Stimulated activated CD8-positive, alpha-beta memory T cell treated with anti-CD3 and anti-CD28 coated beads, Interleukin-7, amount 100 ng/mL, for 24 hours (primary cell): ENCODE measurements at places on chromosomes 11 and 22.

- no peak for DNase-seq
These were observed 18.4 kb upstream of the TLCD5 start for GRCh38 chr11:120306519-120307242.

DNA sequence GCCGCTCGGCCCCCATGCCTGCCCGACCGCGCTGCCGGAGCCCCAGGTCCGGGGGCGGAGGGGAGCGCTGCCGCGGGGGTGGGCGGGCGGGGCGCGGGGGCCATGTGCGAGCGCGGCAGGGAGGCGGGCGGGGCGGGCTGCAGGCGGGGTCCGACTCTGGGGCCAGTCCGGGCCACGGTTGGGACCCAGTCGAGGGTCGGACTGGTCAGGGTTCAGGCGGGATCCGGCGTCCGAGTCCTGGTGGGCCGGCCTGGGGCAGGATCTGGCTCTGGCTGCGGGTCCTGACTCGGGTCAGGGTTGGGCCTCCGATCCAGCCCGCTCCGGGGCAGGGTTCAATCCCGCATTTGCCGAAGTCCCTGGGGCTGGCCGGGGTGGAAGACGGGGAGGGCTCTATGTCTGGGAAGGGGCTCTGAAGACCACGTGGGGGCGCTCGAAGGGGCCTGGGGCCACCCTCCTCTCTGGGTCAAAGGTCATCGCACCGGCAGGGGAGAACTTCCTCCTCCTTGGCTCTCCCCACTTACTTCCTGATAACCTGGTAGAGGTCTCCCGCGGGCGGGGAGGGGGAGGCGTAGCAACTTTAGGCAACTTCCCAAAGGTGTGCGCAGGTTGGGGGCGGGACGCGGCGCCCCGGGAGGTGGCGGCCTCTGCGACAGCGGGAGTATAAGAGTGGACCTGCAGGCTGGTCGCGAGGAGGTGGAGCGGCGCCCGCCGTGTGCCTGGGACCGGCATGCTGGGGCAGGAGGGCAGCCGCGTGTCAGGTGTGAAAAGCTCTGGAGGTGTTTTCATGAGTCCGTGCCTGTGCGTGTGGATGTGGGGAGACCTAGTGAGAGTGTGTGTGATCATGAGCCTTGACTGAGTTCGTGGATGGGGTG lies 603 bp downstream of the ESRRA start:
- DNase-seq = peak; percentile 46

DNA sequence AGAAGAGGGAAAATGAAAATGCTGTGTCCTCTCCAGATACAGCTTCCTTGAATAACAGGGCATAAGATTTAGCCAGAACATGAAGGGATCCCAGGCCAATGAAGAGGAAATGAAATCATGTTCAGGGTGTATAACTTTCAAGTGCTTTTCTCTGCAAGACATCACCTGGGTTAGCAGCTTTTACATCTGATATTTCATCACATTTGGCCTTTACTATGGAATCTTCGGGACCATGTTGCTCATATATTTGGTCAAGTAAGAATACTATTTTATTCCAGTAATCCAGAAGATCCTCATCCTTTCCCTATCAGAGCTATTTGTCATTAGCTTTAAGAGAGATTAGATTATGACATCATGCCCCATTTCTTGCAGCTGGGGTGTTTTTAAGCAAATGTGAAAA lies 66.3 kb upstream of the OR5AK2 start:
- no peak for DNase-seq

GRCh38 chr22:48822278-48823233 lies 1005.1 kb downstream of the BRD1 start:
- DNase-seq = no peak

GRCh38 chr11:27616711-27617110 lies 83.5 kb downstream of the BDNF start:
- DNase-seq = no peak

- DNase-seq = no peak
These were observed 55.2 kb downstream of the OSBP2 start for GRCh38 chr22:30749849-30750248.

- no peak for DNase-seq
These were observed 19.9 kb downstream of the TSKU start for GRCh38 chr11:76803023-76803422.

- no peak for DNase-seq
These were observed 12.5 kb downstream of the MAML2 start for GRCh38 chr11:96330511-96330859.

- DNase-seq = no peak
These were observed 17.5 kb upstream of the ACCSL start for GRCh38 chr11:44029977-44030911.

GRCh38 chr22:45833613-45834012 lies 143.3 kb downstream of the WNT7B start:
- DNase-seq = no peak

- no peak for DNase-seq
These were observed 8.5 kb downstream of the TPCN2 start for GRCh38 chr11:69057236-69057635.

GRCh38 chr22:45421349-45422055 lies 8.0 kb downstream of the RIBC2 start:
- DNase-seq = no peak

- no peak for DNase-seq
These were observed 2.5 kb downstream of the OR56B4 start for GRCh38 chr11:6110011-6110410.

DNA sequence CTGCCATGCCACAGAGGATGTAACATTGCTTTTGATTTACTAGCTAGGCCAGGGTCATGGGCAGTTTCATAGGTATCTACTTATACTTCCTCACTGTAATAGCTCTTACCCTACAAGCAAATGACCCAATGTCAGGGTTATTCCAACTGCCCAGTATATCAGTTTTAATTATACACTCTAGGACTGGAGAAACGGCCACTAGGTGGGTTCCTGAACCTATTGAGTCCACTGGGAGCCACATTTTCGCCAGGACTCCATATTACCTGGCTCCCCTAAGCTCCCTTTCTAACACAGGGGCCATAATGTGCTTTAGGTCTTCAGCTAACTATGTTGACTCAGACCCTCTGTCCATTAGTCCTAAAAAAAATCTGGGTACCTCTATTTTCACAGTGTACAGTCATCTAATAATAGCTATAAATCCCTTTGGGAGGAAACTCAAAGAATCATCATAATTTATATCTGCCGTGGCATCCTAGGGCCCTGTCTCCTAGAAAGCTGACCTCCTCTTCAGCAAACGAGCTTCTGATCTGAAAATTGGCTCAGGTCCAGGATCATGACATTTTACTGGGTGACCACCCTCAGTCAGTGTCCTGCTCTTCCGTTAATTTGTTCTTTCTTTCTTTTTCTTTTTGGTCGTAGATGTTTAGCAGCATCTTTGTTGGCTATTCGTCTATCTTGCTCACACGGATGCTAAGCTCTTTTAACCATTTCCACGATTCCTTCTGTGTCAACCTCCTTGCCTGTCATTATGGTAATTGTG lies 244.3 kb downstream of the FAM76B start:
- no peak for DNase-seq

DNA sequence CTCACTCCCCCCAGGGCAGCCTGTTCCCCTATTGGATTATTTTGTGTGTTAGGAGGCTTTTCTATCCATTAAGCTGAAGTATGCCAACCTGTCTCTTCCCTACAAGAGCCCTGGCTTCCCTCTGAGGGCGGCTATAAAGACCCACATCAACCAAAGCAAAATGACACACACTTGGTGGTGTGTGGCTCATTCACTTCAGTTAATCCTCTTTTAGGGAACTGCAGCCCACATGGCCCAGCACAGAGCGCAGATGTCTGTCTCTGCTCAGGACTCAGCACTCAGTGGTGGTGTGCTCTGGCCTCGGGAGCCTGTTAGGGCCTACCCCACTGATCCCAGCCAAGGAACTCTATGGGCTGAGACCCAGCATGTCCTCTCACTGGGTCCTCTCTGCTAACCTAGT lies 32.2 kb upstream of the LRRC10B start:
- DNase-seq = no peak

GRCh38 chr11:44781655-44782054 lies 54.9 kb downstream of the TSPAN18 start:
- DNase-seq = no peak

- DNase-seq = no peak
These were observed 118.2 kb upstream of the SLC5A12 start for GRCh38 chr11:26839911-26840698.

- DNase-seq = no peak
These were observed 12.2 kb downstream of the TNKS1BP1 start for GRCh38 chr11:57312511-57313021.

DNA sequence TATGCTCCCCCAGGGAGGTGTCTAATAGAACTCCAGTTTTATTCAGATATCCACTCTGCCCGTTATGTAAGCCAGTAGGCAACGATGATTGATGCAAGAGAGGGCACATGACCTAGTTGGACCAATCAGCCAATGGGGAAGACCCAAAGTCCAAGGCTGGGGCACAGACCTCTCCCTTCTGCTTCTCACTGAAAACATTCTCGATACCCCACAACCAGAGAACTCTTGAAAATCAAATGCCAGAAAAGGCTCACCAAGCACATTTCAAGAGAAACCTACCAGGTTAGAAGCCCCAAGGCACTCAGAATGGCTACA lies 7.4 kb downstream of the HIRA start:
- no peak for DNase-seq

DNA sequence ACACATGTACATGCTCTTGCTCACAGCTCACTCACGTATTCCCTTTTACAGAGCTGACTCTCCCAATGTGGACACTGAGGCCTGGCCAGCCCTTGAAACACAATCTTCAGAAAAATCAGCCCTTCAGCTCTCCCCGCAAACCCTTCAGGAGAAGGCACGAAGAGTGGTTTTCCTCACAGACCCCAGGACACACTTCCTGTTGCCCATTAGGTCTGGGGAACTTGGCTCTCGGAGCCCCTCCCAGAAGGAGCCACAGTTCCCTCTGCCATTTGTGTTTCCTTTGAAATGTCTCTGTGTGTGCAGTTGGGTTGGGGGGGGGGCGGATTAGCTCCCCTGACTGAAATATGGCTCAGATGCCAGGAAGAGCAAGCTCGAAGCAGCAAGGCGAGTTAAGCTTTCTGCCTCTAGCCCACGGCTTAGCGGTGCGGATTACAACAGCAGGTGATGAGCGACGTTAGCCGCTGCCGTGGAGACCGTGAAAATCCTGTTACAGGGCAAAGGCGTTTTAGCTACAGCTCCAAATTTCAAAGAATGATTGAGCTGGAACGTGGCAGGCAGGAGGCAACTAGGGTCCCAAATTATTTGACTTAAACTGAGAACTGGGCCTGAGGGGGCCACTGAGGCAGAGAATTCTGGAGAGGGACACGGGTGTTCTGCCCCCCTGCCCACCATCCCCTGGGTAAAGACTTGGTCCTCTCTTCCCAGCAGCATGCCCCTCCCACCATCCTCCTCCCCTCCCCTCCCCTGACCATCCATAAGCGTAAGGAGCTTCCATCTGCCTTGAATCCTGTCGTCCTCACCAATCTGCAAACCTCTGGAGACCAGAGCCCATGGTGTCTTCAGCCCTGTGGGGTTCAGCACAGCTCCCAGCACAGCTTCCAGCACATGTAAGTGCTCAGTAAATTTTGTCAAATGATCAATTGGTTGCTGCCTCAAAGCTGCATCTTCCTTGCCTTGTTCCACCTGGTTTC lies 598.6 kb downstream of the BUD13 start:
- DNase-seq = no peak

- DNase-seq = no peak
These were observed 23.1 kb upstream of the TP53I11 start for GRCh38 chr11:44973632-44974401.

GRCh38 chr11:94814272-94814976 lies 46.3 kb downstream of the AMOTL1 start:
- no peak for DNase-seq

GRCh38 chr22:20205964-20206708 lies 55.3 kb upstream of the CCDC188 start:
- peak; percentile 48 for DNase-seq

DNA sequence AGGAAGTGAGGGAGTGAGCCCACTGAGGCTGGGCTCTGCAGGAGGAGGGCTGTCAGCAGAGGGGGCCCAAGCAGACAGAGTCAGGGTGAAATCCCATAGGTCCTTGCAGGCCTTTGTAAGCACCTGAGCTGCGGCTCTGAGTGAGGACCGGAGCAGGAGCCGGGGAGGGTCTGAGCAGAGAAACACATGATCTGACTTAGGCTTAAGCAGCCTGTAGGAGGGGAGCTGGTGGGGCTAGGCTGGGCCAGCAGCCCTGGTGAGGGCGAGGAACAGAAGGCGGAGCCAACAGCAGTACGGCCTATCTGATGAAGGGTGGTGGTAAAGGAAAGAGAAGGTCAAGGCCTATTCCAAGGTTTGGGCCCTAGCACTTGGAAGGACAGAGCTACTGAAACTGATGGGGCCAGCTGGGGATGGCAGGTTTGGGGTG lies 26.9 kb upstream of the CBX7 start:
- no peak for DNase-seq

DNA sequence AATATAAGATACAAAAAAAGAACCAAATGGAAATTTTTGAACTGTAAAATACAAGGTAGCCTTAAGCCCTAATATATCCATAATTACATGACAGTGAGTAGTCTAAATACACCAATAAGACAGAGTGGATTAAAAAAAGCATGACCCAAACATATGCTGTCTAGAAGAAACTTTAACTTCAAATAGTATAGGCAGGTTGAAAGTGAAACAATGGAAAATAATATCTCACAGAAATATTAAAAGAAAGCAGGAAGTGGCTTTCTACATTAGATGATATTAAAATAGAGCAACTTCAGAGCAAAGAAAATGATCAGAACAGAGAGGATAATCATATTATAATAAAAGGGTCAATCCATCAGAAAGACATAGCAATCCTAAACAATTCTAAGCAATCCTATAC lies 21.8 kb downstream of the DCUN1D5 start:
- no peak for DNase-seq

GRCh38 chr22:27299181-27300085 lies 502.1 kb downstream of the MN1 start:
- DNase-seq = no peak

GRCh38 chr11:120028897-120029258 lies 109.0 kb downstream of the TRIM29 start:
- DNase-seq = no peak

DNA sequence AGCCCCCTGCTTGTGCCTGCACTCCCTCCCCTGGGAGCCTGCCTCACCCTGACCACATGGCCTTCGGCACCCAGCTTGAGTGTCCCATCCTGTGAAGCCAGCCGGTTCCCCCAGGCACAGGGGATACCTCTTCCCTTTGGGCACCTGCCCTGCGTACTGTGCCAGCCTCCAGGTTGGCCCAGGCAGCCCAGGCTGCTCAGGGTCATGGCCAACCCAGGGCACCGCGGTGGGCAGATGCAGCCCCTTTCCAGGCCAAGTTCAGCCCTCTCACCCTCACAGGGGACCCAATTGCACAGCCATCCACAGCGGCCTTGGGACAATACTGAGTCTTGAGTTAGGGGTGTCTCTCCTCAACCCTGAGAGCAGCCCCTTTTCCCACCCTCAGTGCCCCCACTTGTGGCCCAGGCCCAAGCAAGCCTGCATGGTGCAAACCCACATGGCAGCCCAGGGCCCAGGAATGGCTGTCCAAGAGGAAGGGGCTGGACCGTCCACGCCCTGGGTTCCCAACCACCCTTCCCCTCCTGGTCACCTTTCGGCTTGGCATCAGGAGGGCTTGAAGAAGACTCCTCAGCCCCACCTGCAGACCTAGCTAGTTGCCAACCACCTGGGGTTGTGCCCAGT lies 87.7 kb downstream of the CDKN1C start:
- DNase-seq = no peak
